Pulmonary artery endothelial cell (primary cell): ENCODE measurements at places on chromosomes 2 and 18. TPM values are rescaled to one million over a fixed set of nuclear protein-coding genes. Genes with fewer than 3 reads are reported as not detected.
A peak's percentile ranks its signal among the peaks of the same experiment; 100 is the strongest.

Gene KCNG2
- not detected in 2 replicates for total RNA-seq

Gene GDF7
- total RNA-seq, result 11.1 and 42.0 TPM in 2 replicates

Gene ACOXL
- total RNA-seq, result under 0.01 TPM in 1 of 2 replicates, not detected in the other

- no peak for DNase-seq
Observed at GRCh38 chr2:144592500-144593256, 72.8 kb upstream of the ZEB2 start.

DNA sequence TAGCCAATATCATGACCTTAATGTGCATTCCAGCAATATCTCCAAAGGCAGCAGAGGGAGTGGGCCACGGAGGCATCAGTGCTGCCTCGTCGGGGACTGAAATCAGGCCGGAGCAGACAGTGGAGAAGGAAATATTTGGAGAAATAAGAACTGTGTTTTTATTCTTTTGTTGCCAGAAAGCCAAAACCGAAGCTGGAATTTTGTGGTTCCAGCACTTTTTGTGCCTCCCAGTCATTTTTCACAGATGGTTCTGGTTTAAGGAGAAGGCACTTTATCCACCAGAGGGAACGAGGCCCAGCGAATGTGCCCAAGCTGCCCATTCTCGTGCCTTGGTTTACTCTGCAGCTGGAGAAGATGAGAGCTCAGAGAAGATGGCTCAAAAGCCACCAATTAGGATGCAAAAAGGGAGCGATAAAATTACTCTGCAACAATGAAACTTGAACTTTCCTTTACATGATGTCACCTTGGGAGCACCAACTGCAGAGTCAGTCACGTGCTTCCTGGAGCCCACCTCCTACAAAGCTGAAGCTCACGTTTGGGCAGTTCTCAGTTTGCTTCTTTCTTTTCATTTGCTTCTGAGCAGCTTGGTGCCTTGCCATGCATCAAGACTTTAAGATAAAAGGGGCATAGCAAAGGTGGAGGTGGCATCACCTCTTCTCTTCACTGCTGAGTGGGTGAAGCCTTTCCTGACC lies 288.7 kb downstream of the LPIN1 start:
- DNase-seq, result no peak

DNA sequence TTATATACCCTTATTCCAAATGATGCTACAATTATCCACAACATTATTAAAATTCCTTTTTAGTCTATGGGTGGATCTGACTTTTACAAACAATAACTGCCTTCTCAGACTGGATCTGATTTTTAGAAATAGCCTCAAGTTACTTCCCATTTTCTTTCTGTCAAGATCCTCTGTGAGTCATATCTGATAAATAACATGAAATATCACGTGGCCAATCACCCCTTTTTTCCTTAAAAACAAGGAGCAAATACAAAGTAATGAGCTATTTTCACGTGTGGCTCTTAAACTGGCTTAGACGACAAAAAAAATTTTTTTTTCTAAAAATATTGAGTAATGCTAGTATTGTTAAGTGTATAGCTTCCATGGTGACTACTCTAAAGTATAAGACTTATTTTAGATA lies 6.7 kb downstream of the PELI1 start:
- no peak for DNase-seq

DNA sequence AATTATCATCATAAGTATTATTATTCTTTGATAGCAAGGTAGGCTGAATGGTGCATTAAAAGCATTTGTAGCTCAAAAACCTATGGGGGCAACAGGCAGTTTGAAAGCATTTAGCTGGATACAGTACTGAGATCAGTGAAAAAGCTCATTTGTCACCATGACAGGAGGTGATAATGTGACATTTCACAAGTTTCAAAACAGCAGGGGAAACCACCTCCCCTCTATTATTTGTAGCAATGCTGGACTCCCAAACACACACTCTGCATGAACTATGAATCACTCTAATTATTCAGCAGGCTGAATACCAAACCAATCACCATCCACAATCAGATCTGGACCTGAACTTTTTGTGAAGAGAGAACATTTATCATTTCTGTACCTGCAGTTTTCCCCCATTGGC lies 63.4 kb downstream of the MYO5B start:
- DNase-seq, result no peak

GRCh38 chr2:85231468-85231805 lies 96.4 kb downstream of the TGOLN2 start:
- DNase-seq, result no peak

- no peak for DNase-seq
Observed at GRCh38 chr2:111202266-111203040, 81.7 kb downstream of the BCL2L11 start.

DNA sequence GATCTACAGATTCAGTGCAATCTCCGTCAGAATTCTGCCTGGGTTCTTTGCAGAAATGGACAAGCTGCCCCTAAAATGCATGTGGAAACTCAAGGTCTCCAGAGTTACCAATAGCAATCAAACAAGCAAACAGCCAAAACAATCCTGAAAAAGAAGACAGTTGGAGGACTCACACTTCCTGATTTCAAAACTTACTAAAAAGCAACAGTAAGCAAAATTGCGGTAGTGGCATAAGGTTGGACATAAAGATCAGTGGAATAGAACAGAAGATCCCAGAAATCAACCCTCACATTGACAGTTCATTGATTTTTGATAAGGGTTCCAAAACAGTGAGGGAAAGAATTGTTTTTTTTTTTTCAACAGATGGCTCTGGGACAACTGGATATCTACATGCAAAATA lies 59.7 kb downstream of the NPPC start:
- no peak for DNase-seq

- DNase-seq, result peak; percentile 11
Observed at GRCh38 chr18:13611142-13611600, 115.2 kb downstream of the FAM210A start.

GRCh38 chr2:43201497-43201896 lies 24.9 kb downstream of the ZFP36L2 start:
- no peak for DNase-seq

- DNase-seq, result no peak
Observed at GRCh38 chr2:230439590-230439989, 23.6 kb downstream of the SP100 start.

DNA sequence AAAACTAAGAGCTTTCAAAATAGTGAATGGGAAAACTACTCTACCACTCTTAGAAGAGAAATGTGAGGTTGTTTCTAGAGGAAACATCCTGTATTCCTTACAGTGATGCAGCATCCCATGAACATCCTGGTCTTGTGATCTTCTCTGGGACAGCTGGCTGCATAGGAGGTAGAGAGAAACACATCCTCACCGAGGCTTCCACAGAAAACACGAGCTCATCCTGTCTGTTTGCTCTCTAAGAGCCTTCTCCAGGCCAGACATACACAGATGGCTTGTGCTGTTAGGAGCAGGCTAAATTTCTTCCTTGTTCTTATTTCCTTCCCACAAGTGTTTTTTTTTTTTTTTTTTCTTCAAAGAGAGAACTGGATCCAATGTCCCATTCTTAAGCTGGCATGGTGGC lies 14.7 kb upstream of the FZD7 start:
- DNase-seq, result no peak
